Fibroblast of lung (primary cell): ENCODE measurements at places on chromosomes 1 and 21. TPM values are rescaled to one million over a fixed set of nuclear protein-coding genes. Genes with fewer than 3 reads are reported as not detected.

GRCh38 chr21:27047658-27048314, 80.9 kb upstream of the ADAMTS5 start:
- peak; percentile 31 for DNase-seq
- peaks cover 5% of the 10 kb centered on the region for H3K4me1 ChIP-seq

The MMEL1 gene
- 0.02 and 0.60 TPM in 2 replicates for polyA plus RNA-seq

The SYNC gene
- 31.5 and 50.9 TPM in 2 replicates for polyA plus RNA-seq

The WLS gene
- 269 and 290 TPM in 2 replicates for polyA plus RNA-seq

DNA sequence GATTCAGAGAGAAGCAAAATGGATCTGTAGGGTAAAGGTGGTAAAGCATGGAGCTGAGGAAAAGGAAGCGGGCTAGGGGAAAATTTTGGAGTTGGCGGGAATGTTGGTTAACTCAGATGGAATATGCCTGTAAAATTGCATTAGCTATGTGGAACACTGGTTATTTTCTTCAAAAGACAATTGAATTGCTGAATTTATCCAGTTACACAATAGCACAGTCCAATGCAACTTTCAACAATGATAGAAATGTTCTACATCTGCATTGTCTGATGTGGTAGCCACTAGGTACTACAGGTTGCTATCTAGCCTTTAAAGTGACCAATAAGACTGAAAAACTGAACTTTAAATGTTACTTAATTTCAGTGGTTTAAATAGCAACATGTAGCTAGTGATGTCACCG, 315.2 kb downstream of the ASTN1 start:
- H3K27me3 ChIP-seq = no peaks in the 10 kb centered on the region
- H3K36me3 ChIP-seq = no peaks in the 10 kb centered on the region
- H3K4me3 ChIP-seq = no peak overlapping the region

DNA sequence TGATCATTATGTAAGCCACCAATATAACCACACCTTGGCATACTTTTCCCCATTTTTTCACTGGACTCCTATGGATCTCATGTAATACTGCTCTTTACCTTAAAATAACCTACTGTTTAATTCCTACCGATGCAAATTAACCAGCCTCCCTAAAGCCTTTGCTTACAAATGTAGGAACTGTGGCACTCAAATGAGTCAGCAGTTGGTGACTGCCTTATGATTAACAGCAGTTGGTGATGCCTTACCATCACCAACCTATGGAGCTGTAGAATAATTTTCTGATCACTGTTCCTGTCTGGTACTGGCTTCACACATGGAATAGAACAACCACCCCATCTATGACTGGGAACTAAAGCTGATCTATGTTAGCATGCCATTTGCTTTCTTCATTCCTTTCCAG, 7.8 kb upstream of the NUDT17 start:
- H3K4me3 ChIP-seq = no peak overlapping the region
- H3K36me3 ChIP-seq = peaks cover 31% of the 10 kb centered on the region
- H3K27me3 ChIP-seq = no peaks in the 10 kb centered on the region
- no peak for DNase-seq

DNA sequence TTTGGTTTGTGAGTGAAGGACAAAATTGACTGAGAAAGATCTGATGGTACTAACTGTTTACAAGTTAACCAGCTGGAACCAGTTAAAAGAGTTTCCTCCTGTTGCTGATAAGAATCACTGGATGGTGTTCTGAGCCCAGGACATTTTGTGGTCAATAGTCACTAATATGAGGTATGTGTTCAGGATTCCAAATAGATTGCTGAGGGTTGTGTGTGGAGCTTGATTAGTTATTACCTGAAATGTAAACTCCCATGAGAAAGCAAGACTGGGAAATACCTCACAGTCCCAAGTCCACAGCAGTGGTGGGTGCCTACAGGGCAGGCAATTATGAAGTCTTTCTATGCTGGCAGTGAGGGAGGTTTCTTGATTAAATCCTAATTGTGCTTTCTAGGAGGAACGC, 164.6 kb downstream of the DNM3 start:
- peaks cover 2% of the 10 kb centered on the region for H3K4me1 ChIP-seq
- H3K4me3 ChIP-seq = no peak overlapping the region
- no peaks in the 10 kb centered on the region for H3K27me3 ChIP-seq

GRCh38 chr1:225697428-225697827, 44.5 kb upstream of the ENAH start:
- no peak for DNase-seq
- no peaks in the 10 kb centered on the region for H3K27me3 ChIP-seq
- peaks cover 10% of the 10 kb centered on the region for H3K4me1 ChIP-seq
- no peak overlapping the region for H3K4me3 ChIP-seq

The VSIG8 gene
- polyA plus RNA-seq = not detected in 2 replicates

DNA sequence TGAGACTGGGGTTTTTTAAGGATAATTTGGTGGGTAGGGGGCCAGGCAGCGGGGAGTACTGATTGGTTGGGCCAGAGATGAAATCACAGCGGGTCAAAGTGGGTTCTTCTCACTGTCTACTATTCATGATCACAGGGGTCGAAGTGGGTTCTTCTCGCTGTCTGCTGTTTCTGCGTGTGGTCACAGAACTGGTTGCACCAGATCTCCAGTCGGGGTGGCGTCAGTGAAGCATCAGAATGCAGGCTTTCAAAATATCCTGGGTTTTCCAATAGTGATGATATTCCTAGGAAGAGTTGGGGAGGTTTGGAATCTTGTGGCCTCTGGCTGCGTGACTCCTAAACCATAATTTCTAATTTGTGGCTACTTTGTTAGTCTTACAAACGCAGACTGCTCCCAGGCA, 45.1 kb downstream of the TRPM2 start:
- no peak overlapping the region for H3K4me3 ChIP-seq
- H3K27me3 ChIP-seq = no peaks in the 10 kb centered on the region
- H3K4me1 ChIP-seq = no peaks in the 10 kb centered on the region
- H3K36me3 ChIP-seq = no peaks in the 10 kb centered on the region
- no peak overlapping the region for H3K27ac ChIP-seq

The GABRD gene
- not detected in 2 replicates for polyA plus RNA-seq

DNA sequence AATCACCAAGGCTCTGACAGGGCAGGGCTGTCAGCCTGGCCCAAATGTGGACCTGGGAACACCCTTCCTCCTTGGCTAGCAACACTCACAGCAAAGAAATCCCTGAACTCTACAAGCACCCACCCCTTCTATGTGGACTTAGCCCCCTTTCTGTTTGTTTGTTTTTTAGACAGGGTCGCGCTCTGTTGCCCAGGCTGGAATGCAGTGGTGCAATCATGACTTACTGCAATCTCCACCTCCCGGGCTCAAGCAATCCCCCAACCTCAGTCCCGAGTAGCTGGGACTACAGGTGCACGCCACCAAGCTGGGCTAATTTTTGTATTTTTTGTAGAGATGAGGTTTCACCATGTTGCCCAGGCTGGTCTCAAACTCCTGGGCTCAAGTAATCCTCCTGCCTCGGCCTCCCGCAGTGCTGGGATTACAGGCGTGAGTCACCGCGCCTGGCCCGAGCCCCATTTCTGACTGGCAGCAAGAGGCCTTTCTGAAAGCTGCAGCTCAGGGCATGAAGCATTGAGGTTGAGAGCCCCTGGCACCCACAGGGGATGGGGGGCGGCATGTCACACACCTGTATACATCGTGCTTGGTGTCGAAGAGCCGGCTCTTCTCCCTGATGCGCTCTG, 16.2 kb downstream of the RIPK4 start:
- no peak overlapping the region for H3K27ac ChIP-seq
- DNase-seq = no peak
- H3K27me3 ChIP-seq = no peaks in the 10 kb centered on the region
- no peaks in the 10 kb centered on the region for H3K36me3 ChIP-seq

GRCh38 chr1:81408419-81408818, 392.3 kb upstream of the ADGRL2 start:
- H3K27ac ChIP-seq = no peak overlapping the region
- no peaks in the 10 kb centered on the region for H3K36me3 ChIP-seq
- no peak for DNase-seq
- H3K4me1 ChIP-seq = no peaks in the 10 kb centered on the region
- no peak overlapping the region for H3K4me3 ChIP-seq

The TCP10L gene
- polyA plus RNA-seq = 0.24 TPM in 1 of 2 replicates, not detected in the other

DNA sequence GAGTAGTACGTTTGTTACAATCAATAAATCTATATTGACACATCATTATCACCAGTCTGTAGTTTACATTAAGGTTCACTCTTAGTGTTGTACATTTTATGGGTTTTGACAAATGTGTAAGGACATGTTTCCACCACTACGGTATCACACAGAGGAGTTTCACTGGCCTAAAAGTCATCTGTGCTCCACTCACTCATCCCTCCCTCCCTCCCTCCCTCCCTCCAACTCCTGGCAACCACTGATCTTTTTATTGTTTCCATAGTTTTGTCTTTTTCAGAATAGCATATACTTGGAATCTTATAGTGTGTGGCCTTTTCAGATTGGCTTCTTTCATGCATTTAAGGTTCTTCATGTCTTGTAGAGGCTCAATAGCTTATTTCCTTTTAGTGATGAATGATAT, 44.1 kb upstream of the RHOU start:
- H3K4me3 ChIP-seq = no peak overlapping the region
- H3K27ac ChIP-seq = no peak overlapping the region
- H3K36me3 ChIP-seq = no peaks in the 10 kb centered on the region
- no peaks in the 10 kb centered on the region for H3K4me1 ChIP-seq

DNA sequence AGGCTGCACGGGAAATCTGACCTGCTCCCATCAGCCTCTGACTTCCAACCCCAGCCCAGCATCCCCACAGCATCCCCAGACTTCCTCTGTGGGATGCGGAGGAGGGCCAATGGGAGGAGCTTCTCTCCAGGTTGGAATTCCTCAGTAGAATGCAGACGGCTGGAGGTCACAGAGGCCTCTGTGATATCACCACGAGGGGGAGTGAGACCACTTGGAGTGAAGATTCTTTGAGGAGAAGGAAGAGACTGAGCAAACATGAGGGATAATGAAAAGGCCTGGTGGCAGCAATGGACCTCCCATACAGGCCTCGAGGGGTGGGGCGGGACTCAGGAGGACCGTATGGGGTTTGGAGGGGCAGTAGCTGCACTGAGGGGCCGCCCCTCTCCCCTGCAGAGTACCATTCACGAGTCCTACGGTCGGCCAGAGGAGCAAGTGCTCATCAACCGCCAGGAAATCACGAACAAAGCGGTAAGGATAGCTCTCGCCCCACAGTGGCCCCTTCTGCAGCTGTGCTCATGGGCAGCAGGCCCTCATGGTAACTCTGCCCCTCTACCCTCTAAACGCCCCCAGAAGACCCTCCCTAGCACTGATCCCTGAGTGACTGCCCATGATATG, at the start of gene CATSPER4:
CATSPER4 (plus strand) TSS at position 230 of the 615 bp plus-strand sequence; CDS start at position 256, 26 bp downstream.
- H3K27ac ChIP-seq = no peak within 1 kb of the TSS
- H3K4me3 ChIP-seq = no peak within 1 kb of the TSS
- H3K36me3 ChIP-seq = no peaks in the 10 kb centered on the region
- H3K4me1 ChIP-seq = no peaks in the 10 kb centered on the region
- no peak for DNase-seq
